Breast epithelium (tissue), 4 donors: ENCODE measurements at places on chromosomes 7 and 10. TPM values are rescaled to one million over a fixed set of nuclear protein-coding genes. Genes with fewer than 3 reads are reported as not detected.

GRCh38 chr10:119165171-119166117 is at the start of gene SFXN4:
SFXN4 (minus strand) TSS chr10:119165714; CDS start chr10:119165647, 67 bp downstream.
- DNase-seq, result peak; percentile 62

DNA sequence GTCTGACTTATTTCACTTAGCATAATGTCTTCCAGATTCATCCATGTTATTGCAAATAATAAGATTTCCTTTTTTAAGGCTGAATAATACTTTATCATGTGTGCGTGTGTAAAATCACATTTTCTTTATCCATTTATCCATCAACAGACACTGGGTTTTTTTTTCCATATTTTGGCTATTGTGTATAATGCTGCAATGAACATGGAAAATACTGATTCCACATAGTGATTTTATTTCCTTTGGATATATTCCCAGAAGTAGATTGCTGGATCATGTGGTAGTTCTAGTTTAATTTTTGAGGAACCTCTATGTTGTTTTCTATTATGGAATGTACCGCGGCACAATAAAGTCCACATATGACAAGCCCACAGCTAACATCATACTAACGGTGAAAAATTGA is 180.1 kb downstream of the PON1 start:
- DNase-seq, result no peak

DNA sequence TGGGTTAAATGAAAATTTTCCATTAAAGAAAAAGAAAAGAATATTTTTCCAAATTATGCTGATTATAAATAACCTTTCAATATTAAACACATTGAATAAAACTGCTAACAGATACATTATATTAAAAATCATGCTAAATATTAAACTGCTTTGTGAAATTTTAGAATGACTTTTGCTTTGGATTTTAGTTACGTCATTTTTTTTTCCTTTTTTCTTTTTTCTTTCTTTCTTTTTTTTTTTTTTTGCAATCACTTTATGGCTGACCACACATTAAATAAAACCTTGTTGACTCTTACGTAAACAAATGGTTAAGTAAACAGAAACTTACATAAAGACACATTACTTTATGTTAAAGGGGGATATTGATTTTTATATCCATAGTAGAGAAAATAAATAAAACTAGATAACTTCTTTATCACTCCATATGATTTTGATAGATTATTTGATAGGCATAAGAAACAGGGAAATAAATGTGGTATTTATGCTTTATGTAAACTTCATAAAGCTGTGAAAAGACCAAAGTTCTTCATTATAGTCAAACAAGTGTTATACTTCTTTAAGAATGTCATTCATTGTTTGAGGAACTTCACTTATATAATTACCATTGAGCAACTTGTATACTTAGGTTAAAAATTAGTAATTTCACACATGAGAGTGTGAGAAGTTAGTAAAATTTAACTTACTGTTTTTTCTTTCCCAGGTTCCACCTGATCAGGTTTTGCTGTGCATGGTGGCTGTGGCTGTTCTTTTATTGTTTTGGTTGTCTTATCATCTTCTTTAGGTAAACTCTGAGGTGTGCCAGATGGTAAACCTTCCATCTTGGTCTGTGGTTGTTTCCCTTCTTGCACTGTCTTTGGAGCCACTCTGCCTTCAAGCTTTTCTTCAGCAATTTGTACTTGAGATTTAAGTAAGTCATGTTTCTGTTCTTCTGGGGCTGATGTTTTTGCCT is 197.3 kb downstream of the PCLO start:
- no peak for DNase-seq

GRCh38 chr10:31101123-31101522 is 69.5 kb upstream of the ZNF438 start:
- DNase-seq, result no peak

GRCh38 chr10:89344156-89344555 is 16.4 kb downstream of the IFIT3 start:
- no peak for DNase-seq

Gene AGAP3
- total RNA-seq, result 58.1 TPM

Gene FKBP6
- total RNA-seq, result not detected

Gene NPC1L1
- 0.16 TPM for total RNA-seq

Gene SPDYE3
- total RNA-seq, result not detected
